ENCODE measurements at places on chromosomes 5 and 9.

GRCh38 chr5:160486573-160486972 lies 64.9 kb downstream of the PTTG1 start:
- DNase-seq: no peak

GRCh38 chr5:8033261-8033660 lies 164.3 kb downstream of the MTRR start:
- no peak for DNase-seq

DNA sequence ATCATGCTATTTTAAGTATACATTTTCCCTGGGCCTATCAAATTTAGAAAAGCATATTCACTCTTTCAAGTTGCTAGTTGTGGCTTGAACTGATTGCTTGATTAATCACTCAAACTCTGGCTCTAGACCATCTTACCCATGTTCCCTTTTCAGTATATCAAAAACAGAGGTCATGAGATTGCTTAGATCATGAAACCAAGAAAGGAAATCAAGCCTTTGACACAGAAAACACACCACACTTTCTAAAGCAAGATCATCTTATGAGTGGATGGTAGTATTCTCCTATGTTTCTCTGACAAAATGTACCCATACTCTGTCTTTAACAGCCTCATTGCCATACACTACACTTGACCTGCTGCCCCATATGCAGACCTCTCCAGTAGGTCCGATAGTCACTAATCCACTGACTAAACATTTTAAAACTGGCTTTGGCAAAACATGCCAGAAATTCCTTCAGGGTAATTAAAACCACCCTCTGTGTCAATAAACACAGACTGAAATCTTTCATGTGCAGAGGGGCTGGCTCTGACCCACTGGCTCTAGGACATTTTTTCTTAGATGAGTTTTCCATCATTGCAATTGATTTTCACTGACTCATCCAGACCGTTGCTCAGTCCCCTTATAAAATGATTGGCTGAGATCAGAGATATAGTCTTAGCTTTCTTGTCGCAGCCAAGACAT lies 18.2 kb downstream of the PPP2R2B start:
- DNase-seq: no peak

DNA sequence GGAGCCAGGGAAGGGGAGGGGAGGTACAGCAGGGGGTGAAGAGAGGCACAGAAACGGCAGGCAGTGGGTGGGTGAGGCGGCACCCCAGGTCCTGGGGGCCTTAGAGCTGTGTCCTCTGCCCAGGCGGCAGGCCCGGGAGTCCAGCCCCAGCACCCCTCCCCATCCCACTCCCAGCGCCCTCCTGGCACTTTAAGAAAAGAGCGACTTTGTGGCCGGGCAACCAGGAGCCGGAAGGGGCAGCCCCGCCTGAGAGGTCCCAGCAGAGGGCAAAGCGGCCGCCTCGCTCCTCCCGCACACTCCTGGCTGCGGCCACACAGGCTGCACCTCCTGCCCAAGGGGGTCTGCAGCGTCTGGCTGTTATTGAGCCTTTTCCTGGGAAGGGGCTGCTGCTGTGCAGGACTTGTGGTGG lies 42.6 kb downstream of the NACC2 start:
- no peak for DNase-seq

DNA sequence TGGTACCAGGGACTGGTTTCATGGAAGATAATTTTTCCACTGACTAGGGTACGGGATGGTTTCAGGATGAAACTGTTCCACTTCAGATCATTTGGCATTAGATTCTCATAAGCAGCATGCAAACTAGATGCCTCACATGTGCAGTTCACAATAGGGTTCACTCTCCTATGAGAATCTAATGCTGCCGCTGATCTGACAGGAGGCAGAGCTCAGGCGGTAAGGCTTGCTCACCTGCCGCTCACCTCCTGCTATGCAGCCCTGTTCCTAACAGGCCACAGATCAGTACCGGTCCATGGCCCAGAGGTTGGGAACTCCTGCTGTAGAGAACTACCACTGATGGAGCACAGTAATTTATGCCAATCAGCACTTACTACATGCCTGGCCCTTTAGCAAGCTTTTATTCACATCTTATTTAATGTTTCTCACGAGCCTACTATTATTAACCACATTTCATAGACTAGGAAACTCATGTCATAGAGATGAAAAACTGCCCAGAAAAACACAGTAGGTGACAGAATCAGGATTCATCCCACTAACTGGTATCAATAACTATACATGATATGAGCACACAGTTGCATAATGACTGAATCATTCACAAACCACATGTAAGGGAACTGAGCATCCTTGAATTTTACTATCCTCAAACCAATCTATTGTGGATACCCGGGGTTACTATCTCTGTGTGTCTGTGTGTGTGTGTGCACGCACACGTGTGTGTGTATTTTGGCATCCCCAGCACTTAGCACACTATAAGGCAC lies 46.5 kb downstream of the SVEP1 start:
- DNase-seq: no peak

GRCh38 chr5:121976979-121977378 lies 15.2 kb downstream of the SRFBP1 start:
- no peak for DNase-seq

DNA sequence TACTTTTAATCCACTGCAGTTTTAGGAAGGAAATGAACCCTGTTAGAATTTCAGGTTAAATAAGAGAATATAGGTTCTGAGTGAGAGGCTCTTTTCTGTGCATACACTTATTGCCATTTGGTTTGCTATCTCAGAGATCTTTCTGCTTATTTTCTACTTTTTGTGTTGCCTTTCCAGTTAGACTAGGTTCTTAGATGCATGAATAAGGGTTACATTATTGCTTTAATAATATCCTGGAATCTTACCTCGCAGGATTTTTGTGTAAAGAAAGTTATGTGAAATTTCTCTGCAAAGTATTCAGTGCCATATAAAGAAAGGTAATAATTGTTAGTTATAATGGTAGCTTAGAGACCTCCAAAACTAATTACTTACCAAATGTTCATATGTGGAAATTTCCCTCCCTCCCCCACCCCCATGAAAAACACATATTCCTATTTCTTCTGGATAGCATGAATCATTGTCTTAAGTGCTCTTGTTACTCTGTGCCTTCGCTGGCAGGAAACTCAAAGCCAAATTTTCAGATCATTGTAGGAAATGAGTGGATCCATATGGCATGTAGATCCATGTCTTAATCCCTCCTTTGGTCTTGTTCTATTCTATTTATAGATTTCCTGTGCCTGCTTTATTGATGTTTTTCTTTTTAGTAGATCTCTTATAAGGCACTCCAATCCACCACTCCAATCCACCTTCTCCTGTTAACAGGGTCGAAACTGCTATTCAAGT lies 2.7 kb upstream of the APBA1 start:
- DNase-seq: no peak

- peak; percentile 84 for DNase-seq
Observed at GRCh38 chr5:150272531-150272930, 17.0 kb downstream of the CAMK2A start.

DNA sequence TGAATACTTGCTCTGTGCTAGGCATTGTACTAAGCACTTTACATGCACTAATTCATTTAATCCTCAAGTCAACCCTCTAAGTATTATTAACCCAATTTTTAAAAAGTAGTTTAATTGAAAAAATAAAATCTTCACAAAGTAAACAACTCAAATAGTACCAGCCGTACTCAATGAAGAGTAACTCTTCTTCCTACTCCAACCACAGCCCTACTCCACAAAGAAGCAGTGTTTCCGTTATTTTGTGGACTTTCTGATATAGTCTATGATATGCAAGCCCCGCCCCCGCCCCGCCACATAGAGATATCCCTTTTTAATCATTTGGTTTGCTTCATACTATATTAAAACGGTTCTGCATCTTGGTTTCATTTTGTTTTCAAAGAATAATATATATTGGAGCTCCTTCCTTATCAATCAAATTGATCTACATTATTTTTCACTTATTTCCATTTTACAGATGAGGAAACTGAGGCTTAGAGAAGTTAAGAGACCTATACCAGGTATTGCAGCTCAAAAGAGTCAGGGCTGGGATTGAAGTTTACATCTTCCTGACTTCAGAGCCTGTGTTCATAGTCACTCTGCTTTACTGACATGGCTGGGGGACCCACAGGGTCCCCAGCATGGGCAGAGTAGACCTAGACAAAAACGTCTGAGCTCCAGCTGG lies 78.6 kb downstream of the PCDH1 start:
- no peak for DNase-seq
